ENCODE measurements at places on chromosomes 1 and 21.

GRCh38 chr21:17730782-17731181 lies 88.4 kb downstream of the C21orf91 start:
- no peak for DNase-seq

DNA sequence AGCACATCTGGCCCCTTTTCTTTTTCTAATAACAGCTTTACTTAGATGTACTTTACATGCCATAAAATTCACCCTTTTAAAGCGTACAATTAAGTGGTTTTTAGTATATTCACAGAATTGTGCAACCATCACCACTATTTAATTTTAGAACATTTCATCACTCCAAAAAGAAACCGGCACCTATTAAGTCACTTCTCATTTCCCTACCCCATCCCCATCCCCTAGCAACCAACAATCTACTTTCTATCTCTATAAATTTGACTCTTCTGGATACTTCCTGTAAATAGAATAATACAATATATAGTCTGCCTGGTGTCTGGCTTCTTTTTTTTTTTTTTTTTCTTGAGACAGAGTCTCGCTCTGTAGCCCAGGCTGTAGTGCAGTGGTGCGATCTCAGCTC lies 59.5 kb upstream of the ENAH start:
- no peak for DNase-seq

DNA sequence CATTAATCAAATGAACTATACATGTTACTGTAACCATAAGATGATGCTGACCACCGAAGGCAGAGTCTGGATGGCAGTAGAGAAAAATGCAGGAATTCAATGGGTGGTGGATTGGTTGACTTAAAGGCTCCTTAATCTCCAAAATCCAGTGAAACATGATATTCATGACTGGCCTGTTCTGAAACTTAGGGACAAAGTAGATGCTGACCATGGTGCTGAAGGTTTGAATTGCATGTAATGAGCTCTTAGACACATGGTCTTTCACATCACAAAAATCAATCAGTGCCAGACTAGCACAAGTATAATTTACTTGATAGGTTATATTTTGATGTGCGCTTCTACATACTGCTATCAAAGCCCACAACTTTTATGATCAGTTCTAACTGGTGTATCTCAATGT lies 30.9 kb upstream of the NTMT2 start:
- no peak for DNase-seq

DNA sequence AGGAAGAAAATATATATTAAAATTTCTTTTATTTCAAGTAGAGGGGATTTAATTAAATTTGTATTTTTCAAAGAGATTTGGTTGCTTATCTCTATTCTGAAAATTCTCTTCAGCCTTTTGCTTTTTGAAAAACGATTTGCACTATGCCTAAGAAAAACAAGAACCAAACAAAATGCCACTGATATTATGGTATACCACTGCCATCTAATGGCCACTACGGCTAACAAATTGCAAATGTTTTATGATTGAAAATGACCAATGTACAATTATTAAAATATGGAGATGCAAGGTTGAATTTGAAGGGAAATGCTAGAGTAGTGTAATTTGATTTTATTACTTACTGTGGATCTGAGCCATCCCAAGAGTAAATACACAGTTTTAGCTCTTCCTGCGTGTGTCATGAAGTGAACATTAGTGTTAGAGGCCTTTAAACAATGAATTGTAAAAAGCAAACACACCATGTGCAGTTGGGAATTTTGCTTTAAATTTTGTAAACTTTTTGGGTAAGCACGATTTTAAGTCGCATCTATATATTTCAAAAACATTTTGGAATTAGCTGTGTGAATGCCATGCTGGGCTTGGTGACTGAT lies 137.4 kb upstream of the USP25 start:
- DNase-seq: no peak

DNA sequence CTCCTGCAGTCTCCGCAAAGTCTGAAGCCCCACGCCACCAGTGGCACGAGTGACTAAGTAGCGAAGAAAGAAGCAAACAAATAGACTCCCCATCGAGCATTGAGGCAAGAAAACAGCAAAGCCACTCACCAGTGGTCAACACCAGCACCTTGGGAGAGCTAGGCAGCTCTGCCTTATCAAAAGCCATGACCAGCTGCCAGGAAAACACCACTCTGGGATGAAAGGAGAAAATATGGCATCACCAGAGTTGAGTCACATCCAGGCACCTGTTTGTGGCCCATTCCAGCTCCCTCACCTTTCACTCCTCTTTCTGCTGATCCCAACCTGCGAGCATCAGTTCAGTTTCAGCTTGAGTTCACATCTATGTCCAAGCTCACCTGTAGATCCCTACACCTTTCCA lies 17.2 kb downstream of the PDZK1 start:
- no peak for DNase-seq

- no peak for DNase-seq
Observed at GRCh38 chr1:215119719-215120365, 37.3 kb downstream of the KCNK2 start.

GRCh38 chr1:15640667-15641066 lies 23.4 kb downstream of the DDI2 start:
- DNase-seq: no peak

GRCh38 chr1:69403756-69404320 lies 163.9 kb upstream of the LRRC7 start:
- DNase-seq: no peak

DNA sequence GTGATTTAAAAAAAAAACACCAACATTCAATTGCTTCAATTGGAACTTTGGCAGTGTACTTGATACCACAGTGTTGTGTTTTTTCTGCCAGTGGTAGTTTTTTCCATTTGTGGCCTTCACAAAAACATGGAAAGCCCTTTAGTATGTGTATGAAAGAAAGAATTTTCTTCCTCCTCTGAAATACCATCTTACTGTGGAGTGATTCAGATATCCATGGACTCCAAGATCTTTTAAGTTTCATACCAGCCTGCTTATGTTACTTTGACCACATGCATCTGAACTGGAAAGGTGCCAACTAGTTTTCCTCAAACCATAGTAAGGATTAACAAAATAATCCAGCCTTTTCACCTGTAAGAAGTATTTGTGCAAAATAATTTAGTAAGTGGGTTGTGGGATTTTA lies 3.4 kb downstream of the PPP2R5A start:
- no peak for DNase-seq

GRCh38 chr1:41293779-41294178 lies 51.7 kb upstream of the SCMH1 start:
- DNase-seq: no peak

DNA sequence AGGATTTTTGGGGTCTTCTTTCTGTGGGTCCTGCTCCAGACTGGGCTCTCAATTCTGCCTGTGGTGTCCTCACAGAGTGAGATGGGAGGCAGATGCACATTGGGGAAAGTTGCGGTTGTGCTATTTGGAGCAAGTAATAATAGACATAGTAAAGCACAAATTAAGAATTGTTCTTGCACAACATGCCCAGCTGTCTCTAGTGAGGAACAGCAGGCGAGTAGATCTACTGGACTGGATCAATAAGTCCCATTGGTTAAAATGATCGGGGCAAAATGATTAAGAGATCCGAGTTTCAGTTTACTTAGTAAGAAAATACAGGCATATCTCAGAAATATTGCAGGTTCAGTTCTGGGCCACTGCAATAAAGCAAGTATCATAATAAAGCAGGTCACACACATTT lies 448.3 kb upstream of the PROX1 start:
- DNase-seq: no peak

- no peak for DNase-seq
Observed at GRCh38 chr1:86778569-86779239, 74.3 kb downstream of the SH3GLB1 start.

GRCh38 chr1:184020855-184021254 lies 16.7 kb downstream of the COLGALT2 start:
- DNase-seq: no peak

DNA sequence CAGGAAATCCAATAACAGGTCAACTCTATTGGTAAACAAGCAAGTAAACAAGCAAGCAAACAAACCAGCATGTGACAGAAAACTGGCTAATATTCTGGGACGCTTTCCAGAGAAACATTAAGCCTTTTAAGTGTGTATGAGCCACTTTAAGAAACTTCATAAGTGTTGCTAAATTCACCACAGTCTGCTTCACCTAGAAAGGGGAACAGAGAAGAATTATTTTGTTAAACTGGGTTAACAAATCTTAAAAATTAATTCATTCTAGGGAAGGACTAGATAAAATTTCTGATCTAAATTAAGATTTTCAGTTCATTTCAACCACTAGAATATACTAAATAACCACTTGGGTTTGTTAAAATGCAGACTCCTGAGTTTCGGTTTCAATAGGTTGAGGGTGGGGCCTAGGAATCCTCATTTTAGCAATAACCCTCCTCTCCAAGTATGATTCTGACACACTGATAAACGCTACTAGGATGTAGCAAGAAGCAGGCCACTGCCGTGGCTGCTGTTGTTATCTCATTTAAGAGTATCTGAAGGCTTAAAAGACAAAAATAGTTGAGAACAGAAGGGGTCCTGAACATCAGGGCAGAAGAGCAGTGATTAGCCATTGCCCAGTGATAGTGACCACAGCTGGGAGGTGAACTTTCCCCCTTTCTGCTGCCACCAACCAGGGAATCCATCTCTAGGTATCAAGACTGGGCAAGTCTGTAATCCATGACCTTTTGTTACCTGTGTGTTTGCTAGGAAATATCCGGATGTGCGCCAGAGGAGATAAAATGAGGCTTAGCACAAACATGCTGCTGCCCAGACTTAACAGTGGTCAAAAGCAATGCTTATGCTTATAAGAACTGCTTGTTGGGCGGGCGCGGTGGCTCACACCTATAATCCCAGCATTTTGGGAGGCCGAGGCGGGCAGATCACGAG lies 11.2 kb downstream of the CREG1 start:
- DNase-seq: no peak

DNA sequence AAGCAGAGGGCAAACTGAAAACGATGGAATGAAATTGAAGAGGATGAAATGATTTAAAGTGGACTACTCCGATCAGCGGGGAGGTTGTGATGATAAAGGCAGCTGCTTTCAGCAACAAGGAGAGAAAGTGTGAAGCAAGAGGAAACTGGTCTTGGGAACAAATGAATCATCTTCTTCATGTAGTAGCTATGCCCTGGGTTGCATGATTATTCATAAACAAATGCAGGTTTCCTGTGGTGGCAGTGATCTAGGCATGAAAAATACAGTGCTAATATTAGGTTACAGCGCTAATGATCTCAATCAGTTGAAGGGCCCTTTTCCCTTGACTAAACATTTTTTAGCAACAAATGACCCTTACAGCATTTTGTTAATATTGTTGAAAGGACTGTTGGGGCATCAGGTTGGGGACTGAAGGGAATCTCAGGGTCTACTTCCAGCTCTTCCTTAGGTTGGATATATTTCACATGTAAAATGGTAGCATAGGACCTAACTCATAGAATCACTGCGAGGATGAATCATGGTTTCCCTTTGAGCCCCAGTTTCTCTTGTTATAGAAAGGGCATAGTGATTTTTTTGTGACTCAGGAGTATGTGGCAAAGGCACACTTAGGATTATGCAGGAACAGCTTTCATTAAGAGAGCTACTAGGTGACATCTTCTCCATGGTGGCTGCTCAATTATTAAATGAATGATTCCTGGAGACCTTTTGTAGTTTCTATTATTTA lies 1.9 kb upstream of the ZFYVE9 start:
- peak; percentile 6 for DNase-seq

All from activated naive CD4-positive, alpha-beta T cell treated with Interleukin-2 at 50 U/mL for 16 hours (primary cell).